ENCODE measurements at places on chromosomes 16 and 17.

- no peak for DNase-seq
Measured at GRCh38 chr17:79294459-79295071, 219.9 kb downstream of the ENGASE start.

GRCh38 chr16:66299349-66299748, 67.1 kb upstream of the CDH5 start:
- DNase-seq: no peak

- DNase-seq: no peak
Measured at GRCh38 chr16:84467256-84467655, 37.2 kb downstream of the MEAK7 start.

- DNase-seq: no peak
Measured at GRCh38 chr16:86768228-86768791, 190.0 kb downstream of the FOXL1 start.

DNA sequence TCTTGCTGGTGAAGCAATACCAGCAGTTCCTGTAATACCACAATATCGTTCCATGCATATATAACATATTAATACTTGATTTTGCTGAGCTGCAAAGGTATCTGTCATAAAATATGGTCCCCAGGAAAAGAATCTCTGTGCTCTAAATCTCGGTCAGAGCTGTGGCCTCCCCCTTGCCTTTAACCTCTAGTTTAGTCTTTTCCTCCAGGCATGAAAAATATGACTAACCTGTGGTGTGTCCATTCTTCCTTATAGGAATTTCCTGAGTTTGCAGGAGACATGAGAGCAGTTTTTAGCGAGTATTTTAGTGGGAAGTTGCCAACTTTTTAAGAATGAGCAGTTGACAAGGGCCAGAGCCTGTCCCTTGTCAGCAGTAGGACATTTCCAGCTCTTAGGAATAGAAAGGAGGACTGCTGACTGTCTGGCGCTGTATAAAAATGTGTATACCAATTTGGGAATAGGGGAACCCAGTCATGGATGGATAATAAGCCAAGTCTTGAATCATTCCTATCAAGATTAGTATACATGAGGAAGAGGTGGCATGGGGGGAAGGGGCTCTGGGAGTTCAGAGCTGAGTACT, 8.7 kb downstream of the ATXN1L start:
- no peak for DNase-seq

DNA sequence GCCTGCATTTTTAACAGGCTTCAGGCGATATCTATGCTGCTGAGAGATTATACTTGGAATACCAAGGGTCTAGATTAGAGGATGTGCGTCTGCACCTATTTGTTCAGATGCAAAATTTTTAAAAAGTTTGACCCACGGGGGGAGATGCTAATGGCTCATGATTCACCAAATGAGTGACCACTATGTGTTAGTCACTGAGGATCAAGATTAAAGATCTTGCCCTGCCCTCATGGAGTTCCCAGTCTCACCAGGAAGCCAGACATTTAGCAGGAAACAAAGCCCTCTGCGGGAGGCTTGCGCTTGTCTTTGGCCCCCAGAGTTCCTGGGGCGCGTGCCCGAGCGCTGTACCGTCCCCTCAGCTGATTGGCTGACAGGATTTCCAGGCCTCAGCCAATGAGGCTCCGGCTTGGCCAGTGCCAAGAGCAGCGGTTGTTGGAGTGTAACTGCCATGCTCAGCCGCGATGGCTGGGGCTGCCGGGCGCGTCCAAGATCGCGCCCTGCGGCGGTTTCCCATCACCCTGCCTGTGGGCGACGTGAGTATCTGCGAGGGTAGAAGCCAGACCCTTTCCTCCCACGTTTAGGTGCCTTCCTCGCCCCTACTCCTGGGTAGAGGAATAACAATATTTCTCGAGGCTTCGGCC, 4.5 kb upstream of the DDX19B start:
- DNase-seq: no peak

DNA sequence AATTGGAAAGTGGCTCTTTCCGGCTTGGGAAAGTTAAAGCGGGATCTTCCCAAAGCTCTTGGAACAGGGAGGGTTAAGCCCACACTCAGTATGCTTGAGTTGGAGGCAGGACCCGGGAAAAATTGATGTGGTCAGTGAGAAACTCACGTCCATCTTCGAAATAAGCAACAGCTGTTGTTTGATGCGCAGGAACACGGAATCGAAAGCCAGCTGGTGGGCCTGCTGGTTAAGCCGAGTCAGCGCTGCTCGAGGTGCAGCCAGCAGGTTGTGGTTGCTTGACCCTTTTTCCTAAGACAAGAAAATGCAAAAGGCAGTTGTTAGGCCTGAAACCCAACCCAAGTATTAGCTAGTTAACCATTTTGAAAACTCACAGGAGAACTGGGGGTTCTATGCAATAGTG, 49.4 kb downstream of the COG7 start:
- DNase-seq: no peak

DNA sequence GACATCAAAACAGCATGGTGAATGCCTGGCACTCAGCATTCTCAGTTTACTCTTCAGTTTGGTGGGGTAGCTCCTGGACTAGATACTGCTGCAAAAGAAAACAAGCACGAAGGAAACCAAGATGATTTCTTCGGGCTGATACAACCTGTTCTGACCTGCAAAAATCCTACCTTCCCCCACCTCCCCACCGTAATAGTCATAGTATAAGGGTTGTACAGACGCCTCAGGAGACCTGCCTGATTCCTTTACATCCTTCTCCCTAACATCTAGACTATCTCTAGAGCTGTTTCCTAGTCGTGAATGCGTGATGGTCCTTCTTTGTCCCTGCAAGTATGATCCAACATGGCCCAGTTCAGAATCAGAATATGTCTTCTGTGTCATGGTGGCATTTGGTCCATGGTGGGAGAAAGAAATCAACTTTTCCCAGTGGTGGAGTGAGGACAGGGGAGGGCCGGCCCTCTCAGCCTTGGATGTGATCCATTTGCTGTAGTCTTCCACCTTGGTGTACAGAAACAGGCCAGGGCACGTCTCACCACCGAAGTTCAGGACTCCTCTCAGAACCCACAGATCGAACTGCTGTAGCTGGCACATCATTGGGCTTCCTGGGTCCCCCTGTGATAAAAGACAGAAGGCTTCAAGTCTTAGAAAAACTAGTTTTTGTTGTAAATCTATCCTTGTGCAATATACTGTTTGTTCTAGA, 14.5 kb downstream of the PRSS54 start:
- DNase-seq: no peak

DNA sequence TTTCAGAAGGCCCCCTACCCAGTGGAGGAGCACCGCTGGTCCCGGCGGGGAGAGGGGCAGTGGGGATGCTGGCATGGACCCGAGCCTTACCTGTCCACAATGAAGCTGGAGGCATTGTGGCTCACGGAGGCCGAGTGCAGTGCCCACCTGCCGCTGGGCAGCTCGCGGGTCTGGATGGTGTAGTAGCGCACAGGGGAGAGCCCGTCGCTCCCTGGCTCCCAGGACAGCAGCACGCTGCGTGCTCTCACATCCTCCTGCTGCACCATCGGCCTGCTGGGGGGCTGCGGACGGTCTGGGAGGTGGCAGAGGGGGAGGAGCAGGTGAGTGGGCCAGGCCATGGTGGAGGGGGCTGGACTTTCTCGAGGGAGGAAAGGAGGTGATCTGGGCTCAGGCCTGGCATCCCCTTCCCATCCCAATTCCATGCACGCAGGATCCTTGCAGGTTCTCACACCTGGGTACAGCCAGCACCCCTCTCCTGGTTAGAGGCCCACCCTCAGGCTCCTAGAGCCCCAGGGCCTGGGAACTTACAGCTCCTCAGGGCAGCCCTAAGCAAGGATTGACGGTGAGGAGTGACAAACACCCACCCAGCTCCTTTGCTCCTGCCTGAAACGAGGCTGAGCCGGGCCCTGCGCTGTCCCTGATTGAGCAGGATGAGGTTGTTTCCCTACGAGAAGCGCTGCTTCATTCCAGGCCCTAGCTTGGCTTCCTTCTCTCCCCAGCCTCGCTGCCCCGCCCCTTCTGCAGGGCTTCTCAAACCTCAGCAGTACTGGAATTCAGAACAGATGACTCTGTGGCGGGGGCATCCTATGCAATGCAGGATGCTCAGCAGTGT, 76.2 kb upstream of the CDC42EP4 start:
- DNase-seq: no peak

DNA sequence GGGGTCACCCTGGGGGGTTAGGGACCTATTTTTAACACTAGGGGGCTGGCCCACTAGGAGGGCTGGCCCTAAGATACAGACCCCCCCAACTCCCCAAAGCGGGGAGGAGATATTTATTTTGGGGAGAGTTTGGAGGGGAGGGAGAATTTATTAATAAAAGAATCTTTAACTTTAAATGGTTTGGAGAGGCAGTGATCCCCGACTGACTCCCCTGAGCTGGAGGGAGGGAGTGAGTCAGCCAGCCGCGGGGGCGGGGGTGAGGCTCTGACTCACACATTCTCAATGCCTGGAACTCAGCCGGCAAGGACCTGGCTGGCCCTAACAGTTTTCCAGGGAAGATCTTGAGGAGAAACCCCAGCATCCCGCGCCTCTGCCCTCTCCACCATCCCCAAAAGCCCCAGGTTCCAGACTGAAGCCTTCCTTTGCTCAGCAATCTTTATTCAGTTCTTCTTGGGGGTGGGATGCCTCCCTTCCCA, 1.5 kb downstream of the HCFC1R1 start:
- no peak for DNase-seq

GRCh38 chr17:39774047-39774446, 36.3 kb downstream of the GRB7 start:
- no peak for DNase-seq

GRCh38 chr17:44602390-44602789, 45.1 kb downstream of the FZD2 start:
- DNase-seq: no peak

- no peak for DNase-seq
Measured at GRCh38 chr16:17162560-17162959, 308.2 kb downstream of the XYLT1 start.

DNA sequence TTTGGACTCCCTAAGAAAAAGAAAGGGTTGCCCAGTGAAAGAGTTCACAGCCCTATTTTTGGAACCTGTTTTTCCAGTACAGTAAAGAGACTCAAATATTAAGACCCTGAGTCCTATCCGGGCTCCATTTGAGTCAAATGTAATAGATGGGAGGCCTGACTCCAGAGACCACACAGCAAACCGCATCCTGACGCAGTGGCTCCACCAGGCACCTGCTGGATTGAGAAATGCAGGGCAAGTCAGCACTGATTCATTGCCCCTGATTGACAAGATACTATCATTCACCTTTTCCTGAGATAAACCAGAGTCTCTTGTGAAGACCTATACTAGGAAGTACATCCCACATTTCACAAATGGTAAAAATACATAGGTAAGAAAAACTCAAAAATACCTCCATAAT, 715.7 kb upstream of the SOX9 start:
- DNase-seq: no peak

GRCh38 chr17:11144358-11145233, 96.4 kb upstream of the SHISA6 start:
- DNase-seq: no peak

DNA sequence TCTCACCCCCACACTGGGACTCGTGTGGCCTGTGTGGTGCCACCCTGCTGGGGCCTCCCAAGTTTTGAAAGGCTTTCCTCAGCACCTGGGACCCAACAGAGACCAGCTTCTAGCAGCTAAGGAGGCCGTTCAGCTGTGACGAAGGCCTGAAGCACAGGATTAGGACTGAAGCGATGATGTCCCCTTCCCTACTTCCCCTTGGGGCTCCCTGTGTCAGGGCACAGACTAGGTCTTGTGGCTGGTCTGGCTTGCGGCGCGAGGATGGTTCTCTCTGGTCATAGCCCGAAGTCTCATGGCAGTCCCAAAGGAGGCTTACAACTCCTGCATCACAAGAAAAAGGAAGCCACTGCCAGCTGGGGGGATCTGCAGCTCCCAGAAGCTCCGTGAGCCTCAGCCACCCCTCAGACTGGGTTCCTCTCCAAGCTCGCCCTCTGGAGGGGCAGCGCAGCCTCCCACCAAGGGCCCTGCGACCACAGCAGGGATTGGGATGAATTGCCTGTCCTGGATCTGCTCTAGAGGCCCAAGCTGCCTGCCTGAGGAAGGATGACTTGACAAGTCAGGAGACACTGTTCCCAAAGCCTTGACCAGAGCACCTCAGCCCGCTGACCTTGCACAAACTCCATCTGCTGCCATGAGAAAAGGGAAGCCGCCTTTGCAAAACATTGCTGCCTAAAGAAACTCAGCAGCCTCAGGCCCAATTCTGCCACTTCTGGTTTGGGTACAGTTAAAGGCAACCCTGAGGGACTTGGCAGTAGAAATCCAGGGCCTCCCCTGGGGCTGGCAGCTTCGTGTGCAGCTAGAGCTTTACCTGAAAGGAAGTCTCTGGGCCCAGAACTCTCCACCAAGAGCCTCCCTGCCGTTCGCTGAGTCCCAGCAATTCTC, 27.4 kb downstream of the STH start:
- DNase-seq: no peak

- DNase-seq: no peak
Measured at GRCh38 chr17:4409659-4410058, 24.1 kb upstream of the SPNS3 start.

- no peak for DNase-seq
Measured at GRCh38 chr17:18862011-18862410, 4.1 kb downstream of the PRPSAP2 start.

DNA sequence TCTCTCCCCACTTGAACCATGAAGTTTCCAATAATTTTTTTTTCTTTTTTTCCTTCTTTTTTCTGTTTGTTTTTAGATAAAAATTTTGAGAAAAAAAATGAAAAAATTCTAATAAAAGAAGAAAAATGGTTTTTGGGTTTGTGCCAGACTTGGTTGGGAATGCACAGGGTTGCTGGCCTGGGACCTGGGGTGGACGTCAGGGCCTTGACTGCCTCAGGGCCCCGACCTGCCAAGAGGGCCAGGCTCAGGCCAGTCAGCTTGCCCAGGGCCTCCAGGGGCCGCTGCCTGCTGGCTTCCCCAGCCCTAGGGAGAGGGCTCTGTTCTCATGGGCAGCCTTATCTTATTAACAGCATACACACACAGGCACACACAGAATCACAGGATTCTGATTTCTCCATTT, 6.5 kb downstream of the TBX6 start:
- DNase-seq: no peak

GRCh38 chr17:56298846-56299245, 145.6 kb downstream of the ANKFN1 start:
- no peak for DNase-seq

DNA sequence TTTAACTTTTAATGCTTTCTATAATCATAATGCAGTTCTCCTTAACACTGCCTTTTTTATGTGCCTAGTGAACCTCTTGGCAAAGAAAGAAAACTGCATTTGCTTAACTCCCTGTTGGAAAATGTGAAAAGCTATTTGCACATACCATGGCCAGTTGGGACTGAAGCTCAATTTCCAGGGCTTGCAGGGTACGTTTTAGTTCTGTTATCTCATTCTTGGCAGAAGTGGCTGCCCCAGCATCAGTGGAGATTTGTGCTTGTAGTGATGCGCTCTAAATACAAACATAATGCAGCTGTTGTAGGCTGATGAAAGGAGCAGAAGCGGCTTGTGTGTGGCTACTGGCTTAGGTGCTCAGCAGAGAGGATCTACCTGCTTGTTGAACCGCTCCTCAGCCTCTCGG, 3.7 kb downstream of the KRT24 start:
- no peak for DNase-seq
